ENCODE measurements at places on chromosomes 4 and X. TPM values are rescaled to one million over a fixed set of nuclear protein-coding genes. Genes with fewer than 3 reads are reported as not detected.

DNA sequence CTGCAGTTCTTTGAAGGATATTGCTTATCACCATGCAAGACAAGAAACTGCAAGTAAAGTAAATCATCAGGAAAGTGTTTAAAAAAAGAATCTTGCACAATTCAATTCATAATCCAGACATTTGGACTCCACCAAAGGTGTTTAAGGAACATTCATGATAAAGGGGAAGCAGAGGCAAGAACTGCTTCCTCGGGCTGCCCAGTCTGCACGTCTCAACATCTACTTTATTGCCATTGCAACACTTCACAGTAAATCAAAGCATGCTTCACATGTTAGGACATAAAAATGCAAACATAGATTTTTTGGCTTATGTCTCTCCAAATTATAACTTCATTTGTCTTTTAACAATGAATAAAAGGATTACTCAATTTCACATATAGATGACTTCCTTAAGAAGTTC is 42.5 kb downstream of the MID1 start:
- DNase-seq: peak; percentile 64

GRCh38 chr4:144204431-144204830 is 63.9 kb upstream of the GYPA start:
- no peak for DNase-seq

GRCh38 chr4:150395872-150396271 is 186.1 kb upstream of the MAB21L2 start:
- no peak for DNase-seq

GRCh38 chr4:38084877-38085711 is 124.9 kb downstream of the PTTG2 start:
- peak; percentile 61 for DNase-seq

DNA sequence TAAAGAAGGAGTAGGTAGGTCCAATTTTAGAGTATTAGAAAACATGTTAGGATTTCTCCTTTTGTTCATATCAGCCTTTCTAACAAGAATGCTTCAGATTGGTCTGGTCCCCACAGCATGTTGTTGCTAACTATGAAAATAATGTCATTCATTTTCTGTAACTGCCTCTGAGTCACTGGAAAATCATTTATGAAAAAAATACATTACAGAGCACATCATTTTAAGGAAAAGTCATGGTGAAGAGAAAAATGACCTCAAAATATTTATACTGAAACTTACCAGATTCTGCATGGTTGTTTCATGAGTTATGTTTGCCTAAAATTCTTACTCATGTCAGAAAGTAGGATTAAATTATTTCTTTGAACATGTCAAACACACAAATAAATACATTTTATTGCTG is 35.2 kb downstream of the DTHD1 start:
- no peak for DNase-seq

- no peak for DNase-seq
Observed at GRCh38 chrX:151239751-151240150, 63.4 kb downstream of the GPR50 start.

GRCh38 chr4:104818579-104818978 is 323.9 kb upstream of the CXXC4 start:
- DNase-seq: no peak

Gene TMPRSS11E
- total RNA-seq: not detected

Gene DOK7
- not detected for total RNA-seq

Gene STAP1
- total RNA-seq: not detected
